ENCODE measurements at places on chromosomes 6 and 20.

- DNase-seq = no peak
Observed at GRCh38 chr6:4486568-4487315, 289.5 kb upstream of the CDYL start.

GRCh38 chr6:39841291-39841690 is 49.1 kb downstream of the DAAM2 start:
- no peak for DNase-seq

DNA sequence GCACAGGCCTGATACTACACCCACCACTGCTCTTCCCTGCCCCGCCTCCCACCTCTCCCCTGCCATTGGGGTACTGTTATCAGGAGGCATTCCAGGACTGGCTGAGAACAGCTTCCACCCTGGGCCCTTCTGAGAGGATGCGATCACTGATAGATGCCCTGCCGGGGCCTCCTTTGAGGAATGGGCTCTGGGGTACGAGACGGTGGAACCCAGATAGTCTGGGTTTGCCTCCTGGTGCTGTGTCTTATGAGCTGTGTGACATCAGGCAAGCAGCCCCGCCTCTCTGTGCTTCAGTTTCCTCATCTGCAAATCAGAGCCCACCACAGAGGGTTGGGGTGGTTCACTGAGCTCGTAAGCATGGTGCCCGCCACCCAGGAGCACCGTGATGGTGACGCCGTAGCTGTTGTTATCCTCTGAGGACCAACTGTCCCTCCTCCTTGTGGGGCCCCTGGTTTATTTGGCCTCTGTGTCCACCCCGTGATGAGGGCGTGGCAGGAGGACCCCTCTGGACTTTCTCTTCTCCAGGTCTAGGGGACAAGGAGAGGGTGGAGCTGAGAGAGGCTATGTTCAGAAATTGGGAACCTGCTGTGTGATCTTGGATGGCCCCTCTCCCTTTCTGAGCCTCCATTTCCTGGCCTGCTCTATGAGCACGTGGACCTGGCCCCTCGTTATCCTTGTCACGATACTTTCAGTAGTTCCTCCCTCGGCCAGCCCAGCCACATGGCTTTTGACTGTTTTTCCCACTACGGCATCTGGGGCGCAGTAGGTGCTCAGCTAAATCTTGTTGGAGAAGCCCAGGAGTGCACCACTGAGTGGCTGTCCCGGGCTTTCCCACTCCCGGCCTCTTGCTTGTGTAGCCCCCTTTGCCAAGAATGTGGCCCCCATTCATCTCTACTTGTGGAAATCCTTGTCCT is 18.3 kb downstream of the SRC start:
- no peak for DNase-seq

DNA sequence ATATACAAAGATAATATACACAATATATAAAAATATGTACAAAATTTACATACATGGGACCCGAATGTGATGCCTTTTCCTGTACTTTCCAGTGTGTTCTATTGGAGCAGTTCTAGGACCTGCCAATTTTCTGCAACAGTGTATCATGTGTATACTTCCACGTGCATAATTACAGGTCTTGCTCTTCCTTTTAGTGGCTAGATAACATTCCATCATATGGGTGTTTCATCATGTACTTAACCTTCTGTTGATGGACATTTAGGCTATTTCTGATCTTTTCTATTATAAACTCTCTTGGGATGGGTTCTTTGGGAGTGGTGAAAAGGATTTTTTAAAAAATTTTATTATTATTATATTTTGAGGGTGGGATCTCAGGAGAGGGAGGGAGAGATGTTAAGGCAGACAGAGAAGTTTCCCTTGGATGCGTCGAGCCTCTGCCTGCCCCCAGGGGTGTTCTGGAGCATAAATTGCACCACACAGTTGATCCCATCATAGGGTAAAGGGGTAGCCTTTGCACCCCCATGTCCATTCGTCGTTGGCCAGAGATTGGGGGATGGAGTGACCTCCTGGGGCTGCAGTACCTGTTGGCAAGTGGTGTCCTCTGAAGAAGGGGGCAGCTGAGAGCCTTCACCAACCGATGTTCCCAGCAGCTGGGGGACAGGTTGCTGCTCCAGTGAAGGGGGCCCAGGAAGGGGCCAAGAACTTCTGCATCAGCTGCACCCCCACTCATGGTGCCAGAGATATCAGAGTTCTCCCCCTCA is 110.3 kb downstream of the TOX2 start:
- DNase-seq = no peak

- no peak for DNase-seq
Observed at GRCh38 chr6:167807756-167808155, 19.0 kb upstream of the AFDN start.

DNA sequence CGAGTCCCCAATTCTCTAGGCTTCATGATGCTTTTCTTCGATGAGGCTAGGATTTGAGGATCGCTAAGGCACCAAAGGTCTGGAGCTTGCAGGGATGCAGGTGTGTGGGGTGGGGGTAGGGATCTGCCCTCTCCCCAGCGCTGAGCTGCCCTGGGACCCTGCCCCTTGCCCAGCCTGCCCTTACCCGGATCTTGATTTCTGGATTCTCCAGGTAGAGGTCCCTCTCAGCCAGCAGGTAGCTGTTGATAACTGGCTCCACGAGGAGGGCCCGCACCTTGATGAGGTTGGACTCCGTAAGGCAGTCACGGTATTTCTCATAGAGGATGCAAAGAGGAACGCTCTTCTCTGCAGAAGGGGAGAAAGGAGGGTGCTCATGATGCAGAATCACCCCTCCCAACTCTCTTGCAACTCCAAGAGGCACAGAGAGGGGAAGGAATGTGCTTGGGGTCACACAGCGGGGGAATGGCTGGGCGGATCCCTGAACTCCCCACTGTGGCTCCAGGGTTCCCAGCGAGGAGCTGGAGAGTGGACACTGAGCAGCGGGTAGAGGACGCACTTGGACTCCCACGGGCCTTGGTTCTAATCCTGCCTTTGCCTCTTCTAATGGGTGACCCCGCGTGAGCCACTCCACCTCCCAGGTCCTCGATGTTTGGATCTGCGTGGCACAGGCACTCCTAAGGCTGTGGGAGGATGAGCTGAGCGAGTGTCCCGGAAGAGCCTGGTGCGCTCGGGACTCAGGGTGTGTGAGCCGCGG is 32.7 kb downstream of the TGM2 start:
- no peak for DNase-seq

- no peak for DNase-seq
Observed at GRCh38 chr20:38937978-38938473, 11.8 kb downstream of the FAM83D start.

GRCh38 chr6:40583709-40584108 is 3.5 kb downstream of the LRFN2 start:
- no peak for DNase-seq

- no peak for DNase-seq
Observed at GRCh38 chr20:2768632-2769015, 31.8 kb downstream of the CPXM1 start.
